ENCODE measurements at places on chromosomes 5 and 9.

DNA sequence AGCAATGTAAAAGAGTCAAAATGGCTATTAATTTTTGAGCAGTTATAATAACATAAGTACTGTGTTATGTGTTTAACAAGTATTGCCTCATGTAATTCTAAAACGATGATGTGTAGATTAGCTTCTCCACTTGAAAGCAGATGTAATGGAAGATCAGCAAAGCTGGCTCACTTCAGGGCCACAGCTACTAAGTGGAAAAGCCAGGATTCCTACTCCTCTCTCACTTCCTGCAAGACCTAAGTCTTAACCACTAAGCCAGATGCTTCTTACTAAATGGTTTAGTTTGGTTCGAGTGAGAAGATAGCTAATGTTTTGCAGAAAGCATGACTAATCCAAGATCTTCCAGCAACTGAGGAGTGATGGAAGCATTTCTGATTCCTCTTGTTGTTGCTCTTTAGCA lies 15.7 kb upstream of the TNC start:
- DNase-seq: no peak

DNA sequence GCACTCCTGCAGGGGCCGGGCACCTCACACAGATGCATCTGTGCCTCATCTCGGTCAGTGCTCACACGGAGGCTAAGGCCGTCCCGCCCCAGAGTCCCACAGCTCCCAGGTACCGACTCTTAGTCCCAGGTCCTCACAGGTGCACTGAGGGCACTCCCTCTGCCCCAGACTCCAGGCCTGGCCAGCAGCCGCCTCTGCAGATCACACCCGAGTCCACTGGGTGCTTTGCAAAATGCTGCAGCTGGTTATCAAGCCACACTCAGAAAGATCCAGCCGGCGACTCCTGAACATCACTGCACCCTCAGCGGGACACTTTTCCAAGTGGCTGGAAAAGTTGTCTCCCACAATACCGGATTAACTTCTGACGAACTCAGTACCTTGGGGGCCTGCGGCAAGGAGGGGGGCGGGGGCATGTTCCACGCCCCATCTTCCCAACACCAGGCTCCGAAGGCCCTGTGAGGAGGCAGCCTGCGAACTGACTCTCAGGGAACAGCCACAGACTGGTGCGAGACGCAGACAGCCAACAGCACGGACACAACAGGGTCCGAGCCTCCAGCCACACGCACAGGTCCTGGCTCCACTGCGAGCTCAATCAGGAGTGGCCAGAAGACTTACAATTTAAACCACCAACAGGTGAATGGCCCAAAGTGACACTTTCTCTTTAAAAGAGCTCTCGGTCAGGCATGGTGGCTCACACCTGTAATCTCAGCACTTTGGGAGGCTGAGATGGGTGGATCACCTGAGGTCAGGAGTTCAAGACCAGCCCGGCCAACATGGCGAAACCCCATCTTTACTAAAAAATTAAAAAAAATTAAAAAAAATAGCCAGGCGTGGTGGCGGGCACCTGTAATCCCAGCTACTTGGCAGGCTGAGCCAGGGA lies 4.0 kb downstream of the BRD3 start:
- no peak for DNase-seq

DNA sequence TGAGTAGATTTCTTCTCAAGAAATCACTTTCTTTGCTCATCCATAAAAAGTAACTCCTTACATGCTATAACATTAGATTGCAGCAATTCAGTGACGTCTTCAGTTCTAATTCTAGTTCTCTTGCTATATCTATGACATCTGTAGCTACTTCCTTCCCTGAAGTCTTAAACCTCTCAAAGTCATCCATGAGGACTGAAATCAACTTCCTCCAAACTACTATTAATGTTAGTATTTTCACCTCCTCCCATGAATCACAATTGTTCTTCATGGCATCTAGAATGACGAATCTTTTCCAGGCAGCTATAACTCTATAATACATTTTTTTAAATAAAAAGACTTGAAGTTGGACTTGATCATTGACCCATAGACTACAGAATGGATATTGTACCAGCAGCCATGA lies 46.2 kb upstream of the PRRC1 start:
- no peak for DNase-seq

DNA sequence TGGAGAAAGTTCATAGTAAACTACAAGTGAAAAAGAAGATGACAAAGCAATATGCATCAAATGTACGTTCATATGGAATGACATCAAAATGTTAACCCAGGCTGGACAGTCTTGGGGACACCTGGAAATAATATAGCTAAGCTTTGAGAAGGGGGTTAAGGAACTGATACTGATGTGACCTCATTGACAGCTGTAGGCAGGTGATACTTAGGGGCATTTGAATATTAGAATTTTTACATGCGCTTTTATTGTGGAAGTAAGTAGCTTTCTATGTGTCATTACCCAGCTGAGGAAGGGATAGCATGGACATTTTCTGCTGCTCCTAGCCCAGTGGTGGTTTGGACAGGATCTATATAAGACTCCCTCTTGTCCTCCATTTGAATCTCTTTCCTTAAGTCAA lies 299.7 kb downstream of the CWC27 start:
- no peak for DNase-seq

DNA sequence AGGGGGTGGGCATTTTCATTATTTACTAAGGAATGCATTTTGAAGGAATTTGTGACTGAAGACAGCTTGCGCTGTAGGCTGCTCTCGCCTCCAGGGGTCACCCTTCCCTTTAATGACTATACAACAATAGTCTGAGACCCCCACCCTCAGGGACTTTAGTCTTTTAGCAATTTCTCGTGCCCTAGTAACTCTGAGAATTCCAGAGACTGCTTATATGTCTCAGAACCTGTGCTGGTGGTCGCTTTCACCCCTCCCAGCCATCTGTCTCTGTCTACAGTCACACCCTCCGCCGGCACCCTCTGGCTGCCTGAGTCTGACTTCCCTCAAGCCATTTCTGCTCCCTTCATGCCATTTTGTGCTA lies 671.4 kb downstream of the NR2F1-AS1 start:
- no peak for DNase-seq

DNA sequence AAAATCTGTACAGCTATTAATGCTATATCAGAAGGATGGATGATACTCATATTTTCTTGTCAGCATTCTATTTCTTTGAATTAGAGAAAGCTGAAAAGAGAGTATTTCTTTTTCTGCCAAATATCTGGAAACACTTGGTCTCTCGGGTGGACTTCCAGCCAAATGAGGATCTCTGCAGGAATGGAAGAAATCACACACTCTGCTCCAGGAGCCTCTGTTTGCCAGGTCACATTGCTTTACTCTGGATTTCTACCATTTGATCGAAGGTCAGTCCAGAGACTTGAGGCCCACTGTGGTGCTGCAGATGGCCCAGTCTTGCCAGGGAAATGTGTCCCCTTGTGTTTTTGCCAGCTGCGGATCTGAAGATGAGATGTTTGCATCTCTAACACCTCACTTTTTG lies 154.1 kb downstream of the PCSK1 start:
- no peak for DNase-seq

DNA sequence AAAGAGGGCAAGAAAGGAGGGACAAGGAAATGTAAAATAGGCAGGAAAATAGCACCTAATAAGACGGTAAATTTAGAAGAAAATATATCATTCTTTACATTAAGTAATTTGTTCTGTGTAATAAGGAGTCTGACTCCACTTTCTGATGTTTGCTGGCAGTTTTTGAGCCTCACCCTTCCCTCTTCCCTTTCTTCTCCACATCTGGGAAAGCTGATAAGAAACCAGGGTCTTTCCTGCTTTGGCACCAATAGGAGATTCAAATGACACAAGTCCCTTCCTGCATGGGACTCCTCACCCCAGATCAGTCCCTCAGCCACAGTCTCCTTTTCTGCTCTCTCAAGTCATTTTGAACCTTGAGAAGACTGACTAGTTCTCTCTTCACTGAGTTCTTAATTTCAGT lies 31.2 kb upstream of the LECT2 start:
- no peak for DNase-seq

DNA sequence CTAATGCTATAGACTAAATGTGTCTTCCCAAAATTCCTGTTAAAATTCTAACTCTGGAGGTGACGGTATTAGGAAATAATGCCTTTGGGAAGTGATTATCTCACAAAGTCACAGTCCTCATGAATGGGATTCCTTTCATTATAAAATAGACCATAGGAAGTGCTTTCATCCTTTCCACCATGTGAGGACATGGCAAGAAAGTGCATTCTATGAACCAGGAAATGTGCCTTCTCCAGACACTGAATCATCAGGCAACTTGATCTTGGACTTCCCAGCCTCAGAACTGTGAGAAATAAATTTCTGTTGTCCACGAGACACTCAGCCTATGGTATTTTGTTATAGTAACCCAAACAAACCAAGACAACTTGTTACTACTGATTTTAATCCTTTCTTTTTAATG lies 582.4 kb upstream of the C9orf72 start:
- no peak for DNase-seq

- peak; percentile 18 for DNase-seq
These were observed 174.1 kb downstream of the KDM4C start for GRCh38 chr9:6931913-6932312.

GRCh38 chr5:172906888-172907287 lies 52.3 kb upstream of the RPL26L1 start:
- no peak for DNase-seq

GRCh38 chr9:118595719-118596305 lies 773.4 kb downstream of the BRINP1 start:
- no peak for DNase-seq

GRCh38 chr5:154713615-154714125 lies 41.5 kb upstream of the LARP1 start:
- DNase-seq: no peak

- DNase-seq: no peak
These were observed 26.8 kb downstream of the JADE2 start for GRCh38 chr5:134552301-134552700.

GRCh38 chr5:180535573-180535972 lies 41.4 kb downstream of the CNOT6 start:
- no peak for DNase-seq

DNA sequence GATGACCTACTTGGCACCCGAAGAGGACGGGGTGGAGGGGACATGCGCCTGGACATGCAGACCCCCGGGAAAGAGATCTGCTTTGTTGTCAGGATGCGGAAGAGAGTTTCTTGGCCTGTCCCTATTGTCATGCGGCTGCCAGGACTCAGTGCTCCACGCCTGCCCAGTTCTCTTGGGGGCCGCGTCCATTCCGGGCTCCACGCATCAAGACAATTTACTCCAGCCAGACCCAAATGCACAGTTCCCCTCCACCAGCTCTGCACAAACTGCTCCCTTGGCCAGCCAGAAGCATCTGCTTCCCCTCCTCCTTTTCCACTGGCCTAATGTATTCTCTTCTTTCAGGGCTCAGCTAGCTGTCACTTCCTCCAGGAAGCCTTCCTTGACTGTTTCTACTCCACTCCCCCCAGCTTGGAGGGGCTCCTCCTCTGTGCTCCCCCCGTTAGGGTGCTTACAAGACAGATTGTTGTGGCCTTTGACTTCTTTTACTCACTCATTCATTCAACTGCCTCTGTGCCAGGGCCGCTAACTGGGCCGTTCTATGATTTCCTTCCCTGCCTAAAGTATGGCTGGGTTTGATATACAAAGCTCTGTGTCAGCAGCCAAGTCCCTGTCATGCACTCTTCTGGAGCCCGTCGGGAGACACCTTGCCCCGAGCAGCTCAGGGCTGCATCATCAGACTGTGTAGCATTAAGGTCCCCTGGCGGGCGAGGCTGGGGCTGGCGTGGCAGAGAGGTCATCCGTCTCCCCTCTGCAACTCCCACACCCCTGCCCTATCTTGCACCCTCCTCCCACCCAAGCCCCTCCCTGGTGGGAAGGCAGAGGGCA lies 6.6 kb downstream of the FIBCD1 start:
- no peak for DNase-seq

DNA sequence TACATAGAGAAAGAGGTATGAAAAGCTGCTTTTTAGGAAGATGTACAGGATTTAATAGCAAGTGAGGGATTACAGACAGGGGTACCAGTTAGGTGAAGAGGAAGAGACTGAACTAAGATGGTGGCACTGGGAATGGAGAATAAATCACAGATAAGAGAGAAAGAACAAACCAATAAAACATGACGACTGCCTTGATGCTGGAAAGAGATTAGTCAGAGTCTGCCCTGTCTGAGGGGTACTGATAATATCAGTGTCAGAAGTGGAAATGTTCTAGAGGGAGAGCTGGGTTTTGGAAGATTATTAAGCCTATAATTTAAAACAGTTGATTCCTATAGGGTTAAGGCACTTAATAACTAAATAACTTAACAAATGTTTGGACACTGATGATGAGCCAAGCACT lies 77.7 kb downstream of the NR2F1 start:
- no peak for DNase-seq

DNA sequence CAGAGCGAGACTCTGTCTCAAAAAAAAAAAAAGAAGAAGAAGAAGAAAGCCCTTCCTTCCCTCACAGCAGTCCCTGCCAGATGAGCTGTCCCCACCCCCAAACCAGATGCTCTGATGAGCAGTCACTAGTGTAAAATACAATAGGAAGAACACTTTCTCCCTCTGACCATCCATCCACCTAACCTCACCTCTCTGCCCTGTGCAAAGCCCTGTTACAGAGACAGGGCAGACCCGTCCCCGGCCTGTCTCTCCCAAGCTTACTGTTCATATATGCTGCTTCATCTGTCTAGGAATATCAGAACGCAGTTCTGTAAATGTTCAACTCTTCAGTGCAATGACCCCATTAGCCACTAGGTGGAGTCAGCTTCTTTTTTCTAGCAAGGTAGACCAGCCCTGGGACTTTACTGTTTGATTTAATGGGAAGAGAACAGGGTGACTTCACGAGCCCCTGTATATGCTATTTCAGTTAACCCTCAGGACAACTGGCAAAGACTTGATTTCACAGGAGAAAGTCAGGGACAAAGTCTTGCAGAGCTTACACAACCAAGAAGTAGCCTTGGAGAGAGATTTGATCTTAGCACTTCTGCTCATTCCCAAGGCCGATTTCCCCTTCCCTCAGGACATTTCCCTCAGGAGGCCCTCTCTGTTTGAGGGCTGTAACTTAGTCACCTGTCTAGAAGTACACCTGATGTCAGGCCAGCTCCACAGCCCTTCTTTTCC lies 14.9 kb upstream of the FGFR4 start:
- DNase-seq: peak; percentile 39

GRCh38 chr5:54988817-54989216 lies 3.4 kb upstream of the ESM1 start:
- no peak for DNase-seq

GRCh38 chr5:66538531-66538930 lies 57.7 kb upstream of the MAST4 start:
- no peak for DNase-seq

- DNase-seq: no peak
These were observed 95.3 kb upstream of the SLC28A3 start for GRCh38 chr9:84435902-84436301.

GRCh38 chr5:72486371-72486770 lies 20.8 kb downstream of the ZNF366 start:
- no peak for DNase-seq

- DNase-seq: no peak
These were observed 19.8 kb upstream of the TLE4 start for GRCh38 chr9:79551994-79552393.

- no peak for DNase-seq
These were observed 6.4 kb downstream of the TMC1 start for GRCh38 chr9:72527801-72528195.

DNA sequence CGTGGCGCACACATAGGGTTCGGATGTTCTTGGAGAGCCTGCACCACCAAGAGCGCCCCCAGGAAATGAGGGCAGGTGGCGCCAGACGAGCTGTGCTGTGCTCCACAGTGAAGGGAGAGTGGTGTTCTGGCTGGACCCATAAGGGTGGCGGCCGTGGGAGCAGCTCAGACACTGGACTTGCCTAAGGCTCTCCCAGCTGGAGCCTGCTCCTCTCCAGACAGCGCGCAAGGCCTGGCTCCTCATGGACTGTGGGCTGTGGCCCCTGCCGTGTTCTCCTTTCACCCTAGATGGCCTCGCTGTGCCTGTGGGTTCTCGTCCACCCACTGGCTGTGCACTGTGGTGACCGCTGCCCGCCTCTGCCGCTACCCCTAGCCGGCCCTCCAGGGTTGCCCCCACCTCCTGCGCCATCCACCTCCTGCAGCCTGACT lies 92.9 kb downstream of the EHMT1 start:
- DNase-seq: no peak

Data from stimulated activated naive CD4-positive, alpha-beta T cell treated with Interleukin-2 at 50 U/mL for 16 hours (primary cell).